Right cardiac atrium (tissue), 5 donors: ENCODE measurements at places on chromosomes 16 and 17. TPM values are rescaled to one million over a fixed set of nuclear protein-coding genes. Genes with fewer than 3 reads are reported as not detected.

The TBC1D3I gene
- 0.31 TPM for total RNA-seq

The PARD6A gene
- 3.5 TPM for total RNA-seq

The EFCAB5 gene
- total RNA-seq = 1.1 TPM

The GABARAP gene
- total RNA-seq = 540 TPM

The SECTM1 gene
- 5.7 TPM for total RNA-seq

The SLC13A5 gene
- not detected for total RNA-seq

The ARSG gene
- 4.7 TPM for total RNA-seq

The KRTAP4-6 gene
- not detected for total RNA-seq

The SPATA32 gene
- total RNA-seq = not detected

The PSMD3 gene
- total RNA-seq = 80.0 TPM

The TAC4 gene
- not detected for total RNA-seq

The CDC27 gene
- 87.0 TPM for total RNA-seq

The FBXW10 gene
- 0.17 TPM for total RNA-seq

The HAGHL gene
- total RNA-seq = 15.3 TPM

The FGF11 gene
- 20.7 TPM for total RNA-seq

The PTGES3L gene
- total RNA-seq = 33.3 TPM

The ADGRG3 gene
- total RNA-seq = 0.66 TPM

The NPW gene
- not detected for total RNA-seq

The HID1 gene
- total RNA-seq = 11.5 TPM

The MYH3 gene
- 0.44 TPM for total RNA-seq

The WFDC1 gene
- total RNA-seq = 1.1 TPM

The CD79B gene
- 1.8 TPM for total RNA-seq

The HLF gene
- 46.1 TPM for total RNA-seq
